ENCODE measurements at places on chromosomes 12 and 14. TPM values are rescaled to one million over a fixed set of nuclear protein-coding genes. Genes with fewer than 3 reads are reported as not detected.

GRCh38 chr12:103043531-103044486 lies 86.3 kb downstream of the ASCL1 start:
- H3K27me3 ChIP-seq: no peaks in the 10 kb centered on the region
- no peaks in the 10 kb centered on the region for H3K36me3 ChIP-seq
- no peak overlapping the region for H3K4me3 ChIP-seq
- no peak overlapping the region for H3K27ac ChIP-seq
- no peaks in the 10 kb centered on the region for H3K4me1 ChIP-seq

- H3K4me1 ChIP-seq: no peaks in the 10 kb centered on the region
- no peak overlapping the region for H3K27ac ChIP-seq
- H3K4me3 ChIP-seq: no peak overlapping the region
- H3K27me3 ChIP-seq: no peaks in the 10 kb centered on the region
- H3K36me3 ChIP-seq: no peaks in the 10 kb centered on the region
These were observed 204.9 kb upstream of the RMST start for GRCh38 chr12:97257726-97258125.

DNA sequence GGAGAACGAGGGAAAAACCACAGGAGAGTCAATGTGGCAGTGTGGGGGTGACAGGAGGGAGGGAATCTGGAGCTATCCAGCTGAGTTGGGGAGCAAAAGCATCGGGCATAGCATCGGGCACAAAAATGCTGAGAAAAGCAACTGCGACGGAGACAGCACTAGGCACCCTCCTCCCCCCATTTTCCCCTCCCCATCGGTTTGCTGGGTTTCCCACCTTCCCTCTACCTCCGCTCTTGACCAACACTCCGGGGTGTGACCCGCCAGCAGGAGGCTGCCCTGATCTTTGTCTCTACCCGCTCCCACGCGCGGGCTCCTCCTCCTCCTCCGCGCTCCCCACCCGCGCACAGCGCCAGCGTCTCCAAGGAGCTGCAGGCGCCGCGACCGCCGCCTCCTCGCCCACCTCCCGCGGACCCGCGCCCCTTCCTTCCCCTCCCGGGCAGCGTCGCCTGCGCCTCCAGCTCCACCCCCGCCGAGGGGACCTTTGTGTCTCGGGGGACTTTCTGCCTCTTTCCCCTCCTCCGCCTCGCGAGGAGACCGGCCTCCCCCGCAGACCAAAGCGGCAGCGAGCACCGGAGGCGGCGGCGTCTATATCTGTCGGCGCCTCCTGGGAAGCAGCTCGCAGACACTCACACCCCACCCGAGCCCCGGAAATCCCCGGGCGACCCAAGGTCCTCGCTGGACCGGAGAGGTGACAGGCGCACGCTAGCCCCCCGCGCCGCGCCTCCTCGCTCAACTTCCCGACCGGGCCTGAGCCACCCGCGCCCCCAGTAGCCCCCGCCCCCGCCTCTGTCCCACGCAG lies 920 bp downstream of the CDK17 start:
- DNase-seq: peak; percentile 45
- H3K36me3 ChIP-seq: no peaks in the 10 kb centered on the region
- H3K27me3 ChIP-seq: no peaks in the 10 kb centered on the region
- H3K27ac ChIP-seq: peak overlapping the region; percentile 94
- H3K4me1 ChIP-seq: peaks cover 14% of the 10 kb centered on the region

Gene SLC2A14
- not detected for total RNA-seq

DNA sequence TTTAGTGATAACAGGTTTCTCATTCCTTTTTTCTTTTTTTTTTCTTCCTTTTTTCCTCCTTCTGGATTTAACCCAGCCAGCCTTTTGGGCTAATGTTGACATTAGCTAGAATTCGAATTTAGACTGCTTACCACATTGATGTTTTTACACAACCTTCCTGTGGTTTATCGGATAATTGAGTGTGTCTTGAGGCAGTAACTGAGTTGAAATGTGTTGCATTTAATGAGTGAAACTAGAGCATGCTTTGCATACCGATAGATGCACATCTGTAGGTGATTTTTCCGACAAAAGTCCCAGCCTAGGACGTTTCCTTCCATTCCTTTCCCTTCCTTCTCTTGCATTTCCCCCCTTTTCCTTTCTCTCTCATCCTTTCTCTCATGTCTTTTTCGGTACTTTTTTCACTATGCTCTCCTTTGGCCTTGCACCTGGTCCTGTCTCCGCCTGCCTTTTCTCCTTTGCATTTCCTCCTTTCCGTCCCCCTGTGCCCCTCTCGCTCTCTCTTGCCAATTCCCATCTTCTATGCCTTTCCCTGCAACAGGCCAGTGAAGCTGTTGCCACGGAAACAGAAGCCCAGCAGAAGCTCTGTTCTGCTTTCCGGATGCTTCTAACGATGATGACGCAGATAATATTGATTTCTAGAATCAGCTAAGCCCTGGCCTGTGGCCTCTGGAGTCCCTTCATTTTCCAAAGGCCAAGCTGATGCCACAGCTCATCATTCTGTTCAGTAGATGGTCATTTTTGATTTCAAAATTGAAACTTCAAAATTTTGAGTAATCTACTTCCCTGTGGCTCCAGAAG lies 76.1 kb downstream of the SLC25A47 start:
- H3K4me1 ChIP-seq: no peaks in the 10 kb centered on the region
- no peak for DNase-seq
- no peak overlapping the region for H3K4me3 ChIP-seq
- peaks cover 10% of the 10 kb centered on the region for H3K36me3 ChIP-seq
- no peaks in the 10 kb centered on the region for H3K27me3 ChIP-seq
- H3K27ac ChIP-seq: no peak overlapping the region

DNA sequence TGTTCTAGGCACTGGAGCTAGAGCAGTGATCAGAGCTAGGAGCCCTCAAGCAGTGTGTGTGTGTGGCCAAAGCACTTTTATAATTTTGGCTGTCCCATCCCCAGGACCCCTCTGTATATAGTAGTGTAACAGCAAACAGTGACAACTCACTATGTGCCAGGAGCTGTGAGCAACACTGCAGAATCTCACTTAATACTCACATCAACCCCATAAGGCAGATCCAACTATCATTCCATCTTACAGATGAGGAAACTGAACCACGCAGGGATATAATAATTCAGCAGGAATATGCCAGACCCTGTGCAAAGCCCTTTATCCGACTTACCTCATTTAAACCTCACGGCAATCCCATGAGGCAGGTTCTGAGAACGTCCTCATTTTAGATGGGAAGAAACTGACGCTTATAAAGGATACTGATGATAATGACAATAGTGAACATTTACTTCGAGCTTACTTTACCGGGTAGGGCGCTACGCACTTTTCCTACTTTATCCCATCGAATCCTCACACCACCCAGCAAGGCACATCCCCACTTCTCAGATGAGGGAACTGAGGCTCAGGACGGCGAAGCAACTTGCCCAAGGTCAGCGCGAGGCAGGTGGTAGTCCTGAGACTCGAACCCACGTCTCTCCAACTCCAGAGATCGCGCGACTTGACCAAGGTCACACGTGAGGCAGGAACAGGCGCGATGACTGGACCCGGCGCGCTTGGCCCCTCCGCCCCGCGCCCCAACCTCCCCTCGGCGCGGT lies 687 bp downstream of the RAB35 start:
- H3K27me3 ChIP-seq: no peaks in the 10 kb centered on the region
- peaks cover 21% of the 10 kb centered on the region for H3K4me1 ChIP-seq
- peak overlapping the region; percentile 90 for H3K27ac ChIP-seq

Gene TTC7B
- total RNA-seq: 40.8 TPM

DNA sequence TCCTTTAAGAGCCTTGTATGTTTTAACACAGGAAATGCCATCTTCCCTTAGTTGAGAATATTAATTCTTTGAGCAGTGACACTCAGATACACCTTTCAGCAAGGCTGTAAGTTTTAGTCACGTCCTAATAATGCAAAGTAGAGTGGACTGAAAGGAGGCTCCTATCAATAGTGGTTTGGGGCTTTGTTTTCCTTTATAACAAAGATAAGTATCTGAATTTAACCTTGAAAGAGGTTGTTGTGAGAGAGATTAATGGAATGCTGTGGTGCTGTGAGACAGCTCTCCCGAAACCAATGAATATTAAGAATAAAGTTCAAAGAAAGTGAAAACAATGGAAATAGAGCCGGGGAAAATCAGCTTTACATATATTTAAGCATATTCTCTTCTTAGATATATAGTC lies 259.6 kb downstream of the ERC1 start:
- H3K27ac ChIP-seq: no peak overlapping the region
- no peak for DNase-seq
- H3K4me3 ChIP-seq: no peak overlapping the region
- peaks cover under 1% of the 10 kb centered on the region for H3K36me3 ChIP-seq
- no peaks in the 10 kb centered on the region for H3K4me1 ChIP-seq

All from tibial nerve (tissue), 4 donors.